Kidney (tissue), 22 donors: ENCODE measurements at places on chromosomes 4 and X. TPM values are rescaled to one million over a fixed set of nuclear protein-coding genes. Genes with fewer than 3 reads are reported as not detected.

NHSL2 gene
- 10.8 TPM for total RNA-seq

HSD17B13 gene
- not detected for total RNA-seq

TMEM35A gene
- total RNA-seq = 1.1 TPM

DCAF8L2 gene
- not detected for total RNA-seq

LIMCH1 gene
- 83.9 TPM for total RNA-seq

SPIN2A gene
- total RNA-seq = 0.63 TPM

DRD5 gene
- not detected for total RNA-seq

DNA sequence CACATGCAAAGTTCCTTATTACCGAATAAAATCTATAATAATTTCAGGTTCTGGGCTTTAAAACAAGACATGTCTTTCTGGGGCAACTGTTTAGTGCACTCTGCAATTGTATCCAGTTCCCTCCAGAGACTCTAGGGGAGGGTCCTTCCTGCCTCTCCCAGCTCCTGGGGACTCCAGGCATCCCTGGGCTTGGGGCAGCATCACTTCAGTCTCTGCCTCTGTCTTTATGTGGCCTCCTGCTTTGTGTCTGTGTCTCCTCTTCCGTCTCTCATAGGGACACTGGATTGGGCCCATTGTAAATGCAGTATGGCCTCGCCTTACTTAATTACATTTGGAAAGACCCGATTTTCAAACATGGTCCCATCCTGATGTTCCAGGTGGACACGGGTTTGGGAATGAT is 10.9 kb upstream of the ASMTL start:
- peaks cover 4% of the 10 kb centered on the region for H3K27me3 ChIP-seq
- peak; percentile 3 for DNase-seq
- no peaks in the 10 kb centered on the region for H3K4me1 ChIP-seq
- H3K4me3 ChIP-seq = no peak overlapping the region
- no peaks in the 10 kb centered on the region for H3K36me3 ChIP-seq

DNA sequence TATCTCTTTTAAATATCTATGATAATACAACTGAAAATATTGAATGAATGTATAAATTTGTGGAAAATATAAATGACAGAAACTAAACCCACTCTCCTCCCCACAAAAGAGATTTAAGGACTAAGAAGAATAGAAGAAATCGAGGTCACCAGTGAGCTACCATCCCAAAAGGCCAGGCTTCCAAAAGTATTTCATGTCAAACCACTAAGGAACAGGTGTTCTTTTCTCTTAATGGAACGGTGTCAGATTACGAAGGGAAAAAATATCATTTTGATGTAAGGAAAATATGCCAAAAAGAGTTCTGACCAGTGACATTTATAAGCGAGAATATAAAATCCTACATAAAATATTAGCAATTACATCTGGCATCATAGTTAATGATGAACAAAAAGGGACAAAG is 13.6 kb upstream of the TCEAL4 start:
- H3K27me3 ChIP-seq = no peaks in the 10 kb centered on the region
- no peak overlapping the region for H3K27ac ChIP-seq
- DNase-seq = no peak
- H3K4me3 ChIP-seq = no peak overlapping the region
- no peaks in the 10 kb centered on the region for H3K4me1 ChIP-seq
- no peaks in the 10 kb centered on the region for H3K36me3 ChIP-seq

GRCh38 chr4:77194366-77194765 is 37.4 kb downstream of the CCNG2 start:
- H3K27me3 ChIP-seq = no peaks in the 10 kb centered on the region
- no peak for DNase-seq
- H3K27ac ChIP-seq = no peak overlapping the region

- no peaks in the 10 kb centered on the region for H3K27me3 ChIP-seq
- H3K36me3 ChIP-seq = no peaks in the 10 kb centered on the region
- H3K27ac ChIP-seq = no peak overlapping the region
- no peak overlapping the region for H3K4me3 ChIP-seq
Observed at GRCh38 chr4:157550028-157550427, 329.5 kb downstream of the GRIA2 start.

DNA sequence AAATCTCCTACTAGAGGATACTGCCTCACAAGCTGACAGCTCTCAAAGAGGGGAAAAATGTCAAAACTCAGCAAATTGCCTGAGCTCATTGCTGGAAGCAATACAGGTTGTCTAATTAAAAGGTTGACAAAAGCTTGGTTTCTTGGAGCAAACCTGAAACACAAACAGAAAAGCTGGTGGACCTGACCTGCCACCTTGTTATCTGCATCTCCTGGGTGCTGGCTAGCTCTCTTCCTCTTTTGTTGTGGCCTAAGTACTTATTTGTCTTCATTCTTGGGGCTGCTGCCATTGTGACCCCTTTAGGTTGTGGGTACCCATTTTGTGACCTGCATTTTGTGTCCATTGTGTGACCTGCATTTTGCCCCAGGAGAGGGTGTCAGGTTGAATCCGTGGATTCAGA is 184.5 kb downstream of the KIT start:
- H3K36me3 ChIP-seq = no peaks in the 10 kb centered on the region
- H3K4me3 ChIP-seq = no peak overlapping the region
- no peak for DNase-seq
- H3K4me1 ChIP-seq = no peaks in the 10 kb centered on the region

DNA sequence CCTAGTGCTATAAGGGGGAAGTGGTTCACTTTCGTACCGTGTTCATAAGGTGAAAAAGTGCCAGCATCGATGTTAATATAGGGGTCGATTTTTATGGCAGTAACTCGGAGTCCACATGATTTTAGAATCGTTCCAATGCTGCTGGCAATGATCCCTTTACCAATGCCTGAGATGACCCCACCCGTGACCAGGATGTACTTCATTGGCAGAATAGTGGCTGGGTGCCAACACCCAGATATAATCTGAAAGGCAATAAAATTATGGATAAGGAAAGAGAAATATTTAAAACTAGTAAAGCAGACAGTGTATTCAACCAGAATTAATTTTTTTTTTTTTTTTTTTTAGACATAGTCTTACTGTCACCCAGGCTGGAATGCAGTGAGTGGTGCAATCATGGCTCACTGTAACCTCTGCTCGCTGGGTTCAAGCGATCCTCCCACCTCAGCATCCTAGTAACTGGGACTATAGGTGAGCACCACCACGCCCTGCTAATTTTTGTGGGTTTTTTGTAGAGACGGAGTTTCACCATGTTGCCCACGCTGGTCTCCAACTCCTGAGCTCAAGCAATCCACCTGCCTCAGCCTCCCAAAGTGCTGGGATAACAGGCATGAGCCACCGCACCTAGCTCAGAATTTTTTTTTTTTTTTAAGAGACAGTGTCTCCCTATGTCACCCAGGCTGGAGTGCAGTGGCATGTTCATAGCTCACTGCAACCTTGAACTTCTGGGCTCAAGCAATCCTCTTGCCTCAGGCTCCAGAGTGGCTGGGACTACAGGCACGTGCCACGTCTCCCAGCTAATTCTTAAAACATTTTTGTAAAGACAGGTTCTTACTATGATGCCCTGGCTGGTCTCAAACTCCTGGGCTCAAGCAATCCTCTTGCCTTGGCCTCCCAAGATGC is 9.5 kb downstream of the CTPS2 start:
- no peak overlapping the region for H3K4me3 ChIP-seq
- no peaks in the 10 kb centered on the region for H3K27me3 ChIP-seq
- no peak overlapping the region for H3K27ac ChIP-seq
- no peaks in the 10 kb centered on the region for H3K4me1 ChIP-seq

GRCh38 chr4:55736605-55737183 is 82.9 kb upstream of the EXOC1L start:
- H3K4me3 ChIP-seq = no peak overlapping the region
- no peak for DNase-seq
- H3K4me1 ChIP-seq = no peaks in the 10 kb centered on the region
- H3K36me3 ChIP-seq = no peaks in the 10 kb centered on the region
- H3K27me3 ChIP-seq = no peaks in the 10 kb centered on the region

DNA sequence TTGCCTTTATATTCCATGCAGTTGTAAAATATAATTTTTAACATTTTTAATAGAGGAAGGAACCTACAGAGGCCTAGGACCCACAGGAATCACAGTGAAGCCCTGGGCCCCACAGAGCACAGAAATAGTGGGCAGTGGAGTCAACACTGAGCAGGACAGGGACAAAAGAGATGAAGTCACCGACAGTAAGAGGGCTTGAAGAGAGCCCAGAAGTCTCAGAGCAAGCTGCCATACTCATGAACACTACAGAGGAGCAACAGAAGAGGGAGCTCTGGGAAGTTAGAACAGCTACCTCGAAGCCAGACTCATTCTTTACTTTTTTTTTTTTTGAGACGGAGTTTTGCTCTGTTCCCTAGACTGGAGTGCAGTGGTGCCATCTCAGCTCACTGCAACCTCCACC is 149.3 kb upstream of the TENM3 start:
- no peak overlapping the region for H3K27ac ChIP-seq
- H3K4me3 ChIP-seq = no peak overlapping the region
- no peaks in the 10 kb centered on the region for H3K27me3 ChIP-seq
- H3K36me3 ChIP-seq = no peaks in the 10 kb centered on the region

- no peaks in the 10 kb centered on the region for H3K4me1 ChIP-seq
- DNase-seq = no peak
- H3K36me3 ChIP-seq = no peaks in the 10 kb centered on the region
- no peak overlapping the region for H3K4me3 ChIP-seq
- no peaks in the 10 kb centered on the region for H3K27me3 ChIP-seq
- H3K27ac ChIP-seq = no peak overlapping the region
Observed at GRCh38 chr4:147029296-147029695, 83.6 kb upstream of the TTC29 start.

DNA sequence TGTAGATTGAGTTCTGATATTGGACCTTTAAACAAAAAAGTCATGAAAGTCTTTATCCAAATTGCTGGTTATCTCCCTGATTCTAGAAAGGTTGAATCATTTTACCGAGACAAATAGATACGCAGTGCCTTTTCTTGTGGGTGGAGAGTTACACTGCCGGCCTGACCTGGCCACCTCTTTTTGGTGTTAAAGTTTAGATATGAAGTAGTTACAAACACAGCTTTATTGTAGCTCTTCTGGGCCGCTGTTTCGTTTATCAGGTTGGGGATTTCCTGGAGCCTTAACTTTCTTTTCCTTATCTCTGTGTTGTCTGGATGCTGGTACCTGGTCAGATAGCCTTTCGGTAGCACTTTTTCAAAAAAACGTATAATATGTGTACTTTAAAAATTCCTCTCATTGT is 31.0 kb downstream of the FNIP2 start:
- H3K27ac ChIP-seq = peak overlapping the region; percentile 15
- H3K4me1 ChIP-seq = peaks cover 60% of the 10 kb centered on the region
- no peak for DNase-seq
- no peak overlapping the region for H3K4me3 ChIP-seq

- no peak overlapping the region for H3K4me3 ChIP-seq
- no peak overlapping the region for H3K27ac ChIP-seq
- H3K4me1 ChIP-seq = no peaks in the 10 kb centered on the region
- no peak for DNase-seq
- no peaks in the 10 kb centered on the region for H3K36me3 ChIP-seq
Observed at GRCh38 chr4:2785613-2786012, 7.3 kb upstream of the SH3BP2 start.

DNA sequence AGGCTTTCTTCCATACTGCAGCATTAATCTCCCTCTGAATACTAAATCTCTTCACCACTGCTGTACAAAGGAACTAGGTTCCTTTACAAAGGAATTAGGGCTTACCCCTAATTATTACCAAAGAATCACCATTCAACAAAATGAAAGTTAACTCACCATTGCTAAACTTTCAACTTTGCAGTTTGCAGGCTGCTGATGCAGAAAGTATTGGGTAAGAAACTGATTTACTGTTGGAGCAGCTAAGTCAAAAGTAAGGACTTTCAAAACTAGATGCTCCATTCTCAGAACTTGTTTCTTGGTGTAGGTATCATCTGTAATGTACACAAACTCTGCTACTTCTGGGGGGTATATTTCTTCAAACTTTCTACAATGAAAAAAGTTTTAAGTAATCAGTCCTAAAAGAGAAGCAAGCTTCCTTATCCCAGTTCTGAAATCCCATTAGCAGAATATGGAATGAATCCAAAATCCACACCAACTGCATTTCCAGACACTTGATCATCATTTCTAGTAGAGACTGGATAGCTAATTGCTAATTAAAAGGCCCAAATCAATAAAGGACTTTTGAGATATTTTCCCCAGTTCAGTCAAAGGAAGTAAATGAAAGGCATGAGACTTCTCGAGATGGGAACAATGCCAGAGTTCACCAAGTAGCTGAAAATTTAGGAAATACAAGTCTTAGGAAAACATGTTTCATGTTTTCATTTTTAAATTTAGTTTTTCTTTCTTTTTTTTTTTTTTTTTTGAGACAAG is 4.3 kb downstream of the CCNA2 start:
- no peaks in the 10 kb centered on the region for H3K4me1 ChIP-seq
- H3K36me3 ChIP-seq = peaks cover 2% of the 10 kb centered on the region
- no peak overlapping the region for H3K27ac ChIP-seq
- H3K27me3 ChIP-seq = no peaks in the 10 kb centered on the region
